ENCODE measurements at places on chromosomes 1 and 21.

DNA sequence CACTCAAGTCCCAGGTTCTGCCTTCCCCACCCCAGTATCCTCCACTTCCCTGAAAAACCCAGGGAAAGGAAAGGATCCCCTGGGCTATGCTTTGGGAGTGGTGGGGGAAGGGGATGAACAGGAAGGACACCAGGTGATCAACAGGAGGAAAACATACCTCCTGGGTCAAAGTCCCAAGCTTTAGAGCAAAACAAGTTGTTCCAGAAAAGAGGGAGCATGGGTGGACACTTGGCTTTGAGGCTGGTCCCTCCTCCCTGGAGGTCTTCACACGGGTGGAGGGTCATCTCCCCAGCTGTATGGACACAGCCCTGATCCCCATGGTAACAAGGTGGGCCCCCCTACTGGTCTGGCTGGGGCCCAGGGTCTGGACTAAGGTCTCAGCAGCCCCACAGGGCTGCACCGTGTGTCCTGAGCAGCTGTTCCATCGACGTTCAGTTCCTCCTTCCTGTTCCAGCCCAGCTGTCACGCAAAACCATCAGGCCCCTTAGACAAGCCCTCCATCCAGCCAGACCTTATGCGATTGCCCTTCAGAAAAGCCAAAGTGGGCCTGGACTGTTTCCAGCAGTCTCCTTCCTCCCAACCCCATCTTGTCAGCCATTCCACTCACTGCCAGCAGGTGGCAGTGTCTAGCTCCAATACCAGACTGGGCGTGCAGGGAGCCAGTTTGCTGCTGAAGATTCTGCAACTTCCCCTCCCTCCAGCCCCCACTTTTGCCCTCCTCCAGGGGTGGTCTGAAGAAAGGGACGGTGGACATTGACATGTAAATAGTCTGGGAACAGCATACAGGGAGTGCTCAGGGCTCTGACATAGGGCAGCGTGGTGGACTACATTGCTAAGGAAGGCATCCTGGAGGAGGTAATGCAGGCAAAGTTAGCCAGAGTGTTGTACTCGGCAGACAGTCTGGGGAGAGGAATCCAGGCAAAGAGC, 2.9 kb upstream of the PDZK1IP1 start:
- peak; percentile 65 for DNase-seq

DNA sequence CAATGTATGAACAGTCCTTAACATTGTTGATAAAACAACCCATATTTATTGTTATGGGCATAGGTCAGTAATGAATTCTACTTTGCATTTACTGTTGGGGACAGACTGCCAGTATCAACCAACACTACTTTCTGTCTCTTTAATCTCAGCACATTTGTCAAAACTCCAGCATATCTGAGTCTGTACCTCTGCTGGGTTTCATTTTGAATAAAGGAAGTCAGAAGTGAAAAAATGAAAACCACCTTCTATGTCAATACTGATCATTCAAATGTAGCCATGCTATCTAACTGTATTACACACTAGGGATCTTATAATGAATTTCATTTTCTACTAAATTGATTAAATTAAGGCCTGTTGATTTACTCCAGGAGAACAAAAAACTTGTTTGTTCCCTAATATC, 24.2 kb upstream of the CXADR start:
- no peak for DNase-seq

DNA sequence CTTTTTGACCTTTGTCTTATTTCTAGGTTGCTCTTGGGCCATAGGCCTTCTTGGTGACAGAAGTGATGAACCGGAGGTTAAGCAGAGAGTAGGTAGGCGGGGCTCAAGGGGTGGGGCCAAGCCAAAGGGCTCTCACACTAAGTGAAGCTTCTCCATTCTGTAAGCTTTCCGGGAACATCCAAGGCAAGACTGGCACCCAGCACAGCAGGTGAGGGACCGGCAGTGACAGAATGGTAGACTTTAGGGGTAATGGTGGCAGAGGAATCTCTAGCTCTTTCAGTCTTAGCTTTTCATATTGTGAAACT, at the start of gene TNFAIP8L2:
Gene TNFAIP8L2, plus strand, starts transcription at position 135 of the 305 bp plus-strand sequence. CDS start 2,049 bp downstream, outside the sequence.
- DNase-seq, result peak; percentile 75

DNA sequence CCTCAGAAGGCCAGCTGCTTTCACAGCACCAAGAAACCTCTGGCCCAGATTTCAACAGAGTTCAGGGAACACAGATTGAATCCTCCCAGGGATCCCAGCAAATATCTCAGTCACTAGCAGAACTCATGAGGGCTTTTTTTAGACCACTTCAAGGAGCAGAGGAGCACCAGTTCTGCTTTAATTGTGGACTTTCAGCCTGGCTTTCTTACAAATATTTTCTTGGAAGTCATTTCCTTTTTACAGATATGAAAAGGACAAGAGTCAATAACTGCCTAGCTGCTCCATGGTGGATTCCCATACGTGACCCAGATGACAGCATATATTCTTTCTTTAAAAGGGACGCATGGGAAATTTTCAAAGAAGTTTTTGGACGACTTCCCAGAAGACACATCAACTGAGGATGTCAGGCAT, 6.4 kb upstream of the LRRC8B start:
- DNase-seq, result no peak

GRCh38 chr1:101588677-101589076, 351.9 kb downstream of the S1PR1 start:
- no peak for DNase-seq

GRCh38 chr21:26499495-26499894, 73.6 kb downstream of the CYYR1 start:
- no peak for DNase-seq

DNA sequence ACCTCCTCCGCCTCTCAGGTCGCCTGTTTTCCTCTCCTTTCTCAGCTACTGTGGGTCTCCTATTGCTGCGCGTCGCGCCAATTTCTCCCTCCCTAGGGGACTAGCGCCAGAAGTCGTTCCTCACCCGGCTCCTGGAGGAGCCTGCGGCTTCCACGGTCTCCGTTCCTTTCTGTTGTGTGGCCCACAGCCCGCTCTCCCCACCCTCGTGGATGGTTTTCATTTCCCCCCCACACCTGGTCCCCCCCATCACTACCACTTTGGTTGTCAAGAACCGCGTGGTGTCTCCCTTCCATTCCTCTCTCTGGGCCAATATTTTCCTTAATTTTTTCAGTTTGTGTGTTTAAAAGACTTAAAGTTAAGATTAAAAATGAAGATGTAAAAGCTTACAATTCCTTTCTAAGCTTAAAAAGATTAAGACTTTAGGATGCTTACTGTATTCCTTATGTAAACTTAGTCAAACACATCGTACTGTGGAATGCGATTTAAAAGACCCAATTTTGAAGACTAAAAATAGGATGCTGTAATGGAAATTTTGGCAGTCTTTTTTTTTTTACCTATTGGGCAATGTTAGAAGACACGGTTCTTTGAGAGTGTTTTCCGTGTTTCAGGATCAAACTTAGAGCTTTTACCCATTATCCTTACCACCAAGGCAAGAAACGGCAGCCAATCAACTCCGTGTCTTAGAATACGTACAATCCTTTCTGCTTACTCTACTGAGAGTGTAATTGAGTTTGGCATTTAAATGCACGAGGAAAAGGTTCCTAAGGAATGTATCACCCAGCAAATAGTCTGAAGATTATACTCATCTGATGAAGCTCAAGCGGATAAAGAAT, 773 bp downstream of the CNST start:
- peak; percentile 48 for DNase-seq

DNA sequence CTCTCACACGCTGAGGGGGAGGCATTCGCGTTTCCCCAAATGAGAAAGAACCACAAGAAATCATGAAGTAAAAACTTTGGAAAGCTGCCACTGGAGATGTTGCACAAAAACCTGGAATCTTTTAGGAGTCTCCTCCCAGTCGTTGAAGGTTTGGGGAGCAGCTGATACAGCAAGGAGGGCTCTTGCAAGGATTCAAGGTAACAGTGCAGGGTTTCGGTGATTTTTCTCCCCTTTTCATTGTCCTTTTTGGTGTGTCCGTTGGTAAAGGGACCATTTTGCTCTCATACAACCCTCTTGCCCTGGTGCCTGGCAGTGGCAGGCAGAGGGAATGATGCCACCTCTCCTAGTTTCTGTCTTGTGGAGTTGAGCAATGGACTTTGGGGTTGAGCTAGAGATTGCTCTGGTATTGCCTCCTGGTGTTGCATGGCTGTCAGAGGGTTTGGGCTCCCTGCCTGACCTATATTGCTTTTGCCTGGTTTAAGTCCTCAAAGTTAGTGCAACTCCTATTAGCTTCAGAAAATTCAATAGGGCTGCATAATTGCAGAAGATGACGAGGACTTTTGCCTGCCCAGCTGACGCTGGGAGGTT, 872 bp downstream of the BRINP2 start:
- no peak for DNase-seq

GRCh38 chr1:38221006-38221649, 174.5 kb upstream of the POU3F1 start:
- DNase-seq, result no peak

GRCh38 chr1:100028765-100029164, 59.0 kb downstream of the SLC35A3 start:
- no peak for DNase-seq

DNA sequence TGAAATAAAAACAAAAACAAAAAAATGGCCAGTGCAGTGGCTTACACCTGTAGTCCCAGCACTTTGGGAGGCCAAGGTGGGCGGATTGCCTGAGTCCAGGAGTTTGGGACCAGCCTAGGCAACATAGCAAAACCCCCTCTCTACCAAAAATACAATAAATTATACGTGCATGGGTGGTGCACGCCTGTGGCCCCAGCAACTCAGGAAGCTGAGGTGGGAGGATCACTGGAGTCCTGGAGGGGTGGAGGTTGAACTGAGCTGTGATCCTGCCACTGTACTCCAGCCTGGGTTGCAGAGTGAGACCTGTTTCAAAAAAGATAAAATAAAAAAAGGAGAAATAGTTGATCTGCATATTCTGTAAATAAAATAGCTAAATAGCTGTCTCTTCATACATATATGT, 41.2 kb downstream of the HS2ST1 start:
- no peak for DNase-seq

DNA sequence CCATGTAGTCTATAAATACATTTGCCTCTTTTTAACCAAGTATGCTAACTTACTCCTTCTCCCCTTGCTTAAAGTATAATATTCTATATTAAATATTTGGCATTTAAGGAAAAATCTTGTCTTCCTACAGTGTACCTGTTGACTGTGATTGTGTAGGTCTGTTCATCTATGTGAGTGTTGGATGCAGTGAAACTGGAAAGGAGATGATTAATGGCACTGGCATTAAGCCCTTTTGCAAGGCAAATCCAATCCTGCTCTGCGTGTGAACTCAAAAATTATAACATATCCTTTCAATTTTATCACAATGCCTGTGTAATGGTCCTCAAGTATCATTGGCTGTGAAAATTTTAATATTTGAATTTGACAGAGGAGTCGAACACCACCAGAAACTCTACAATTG, 565.0 kb downstream of the KCNT2 start:
- DNase-seq, result no peak

DNA sequence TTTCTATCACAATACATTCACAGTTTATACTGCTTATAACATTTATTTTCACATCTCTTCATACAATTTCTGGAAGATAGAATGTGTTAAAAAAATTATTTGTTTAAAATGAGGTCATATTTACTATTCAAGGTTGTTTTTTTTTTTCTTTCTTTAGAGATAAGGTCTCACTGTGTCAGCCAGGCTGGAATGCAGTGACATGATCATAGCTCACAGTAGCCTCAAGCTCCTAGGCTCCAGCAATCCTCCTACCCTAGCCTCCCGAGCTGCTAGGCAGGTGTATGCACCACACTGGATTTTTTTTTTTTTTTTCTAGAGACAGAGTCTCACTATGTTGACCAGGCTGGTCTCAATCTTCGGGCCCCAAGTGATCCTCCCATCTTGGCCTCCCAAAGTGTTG, 19.0 kb upstream of the RNF11 start:
- no peak for DNase-seq

GRCh38 chr21:32753818-32754585, 17.6 kb downstream of the PAXBP1 start:
- no peak for DNase-seq

DNA sequence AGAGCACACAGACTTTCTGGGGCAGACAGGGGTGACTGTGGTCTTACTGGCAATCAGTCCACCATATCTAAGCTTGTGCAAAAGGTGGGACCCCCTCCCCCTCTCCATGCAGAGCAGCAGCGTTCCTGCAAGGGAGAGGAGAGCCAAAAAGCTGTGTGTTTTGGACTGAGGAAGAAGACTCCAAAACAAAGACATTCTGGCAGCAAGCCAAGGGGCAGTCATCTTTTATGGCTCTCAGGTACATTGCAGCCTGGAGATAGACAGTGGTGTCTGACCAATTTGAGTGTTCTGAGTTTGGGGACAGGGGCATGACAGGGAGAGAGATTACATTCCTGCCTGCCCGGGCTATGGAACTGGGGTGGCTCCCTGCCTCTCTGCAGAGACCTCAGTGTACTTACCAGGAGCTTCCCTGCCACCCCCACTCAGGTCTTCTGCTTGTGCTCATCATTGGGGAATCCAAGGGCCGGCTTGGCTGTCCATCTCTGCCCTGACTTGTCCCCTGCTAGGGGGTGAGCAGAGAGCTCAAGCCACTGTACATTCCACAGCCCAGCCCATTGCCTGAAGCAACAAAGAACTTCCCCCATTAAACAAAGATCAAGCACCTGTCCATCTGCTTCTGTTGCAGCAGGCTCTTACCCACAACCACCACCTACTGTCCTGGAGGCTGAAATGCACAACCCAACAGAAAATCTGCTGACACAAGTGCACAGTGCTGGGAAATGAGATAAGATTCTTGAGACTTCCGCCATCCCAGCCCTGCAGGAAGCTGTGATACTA, 131.1 kb downstream of the EVI5 start:
- no peak for DNase-seq

GRCh38 chr1:119806489-119806888, 4.8 kb downstream of the REG4 start:
- DNase-seq, result no peak

DNA sequence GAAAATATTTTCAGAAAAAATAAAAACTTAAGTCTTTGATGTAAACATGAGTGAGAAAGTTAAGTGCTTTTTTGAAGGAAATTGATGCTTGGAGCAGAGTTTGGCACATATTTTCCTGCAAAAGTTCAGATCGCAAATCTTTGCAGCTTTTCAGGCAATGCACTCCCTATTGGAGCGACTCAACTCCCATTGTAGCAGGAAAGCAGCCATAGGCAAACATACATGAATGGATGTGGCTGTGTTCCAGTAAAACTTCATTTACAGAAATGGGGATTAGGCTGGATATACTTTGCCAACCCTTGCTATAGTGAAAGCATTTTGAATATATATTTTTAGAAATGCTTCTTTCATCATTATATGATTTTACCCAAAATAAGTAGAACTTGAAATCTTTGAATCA, 8.1 kb downstream of the AGL start:
- no peak for DNase-seq

DNA sequence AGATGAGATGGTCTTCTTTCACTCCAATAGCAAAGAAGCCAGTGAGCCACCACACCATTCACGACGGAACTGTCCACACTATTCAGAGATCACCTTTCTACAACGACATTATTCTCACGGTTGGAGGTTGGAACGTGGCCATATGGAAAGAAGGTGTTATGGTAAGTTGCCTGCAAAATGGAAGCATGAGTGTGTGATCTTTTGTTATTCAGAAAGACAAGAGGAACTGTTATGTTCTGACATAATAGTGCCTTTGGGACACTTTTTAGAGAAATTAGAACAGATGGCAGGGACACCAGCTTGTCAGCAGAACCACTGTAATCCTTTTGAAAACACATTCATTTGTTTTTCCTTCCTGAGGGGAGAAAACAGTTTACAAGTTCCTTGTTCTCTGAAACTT, 75.8 kb upstream of the MCOLN3 start:
- no peak for DNase-seq
